ENCODE measurements at places on chromosomes 13 and 19. TPM values are rescaled to one million over a fixed set of nuclear protein-coding genes. Genes with fewer than 3 reads are reported as not detected.

DNA sequence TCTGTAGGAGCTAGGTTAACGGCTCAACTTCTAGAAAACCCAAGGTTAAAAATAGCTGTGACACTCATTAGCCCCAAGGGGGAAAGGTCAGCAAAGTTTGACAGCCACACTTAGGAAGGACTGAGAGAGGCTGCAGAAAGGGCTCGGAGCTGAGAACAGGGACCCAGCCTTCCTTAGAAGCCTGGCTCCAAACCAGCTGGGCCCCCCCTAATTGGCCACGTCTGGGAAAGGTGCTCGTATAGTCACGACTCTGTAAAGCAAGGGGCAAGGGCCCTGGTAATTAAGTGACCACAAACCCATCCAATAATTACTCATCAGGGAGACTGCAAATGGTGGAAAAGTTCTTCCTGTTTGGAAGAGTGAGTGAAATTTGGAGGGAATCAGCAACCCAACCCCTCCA lies 90.5 kb downstream of the RNASEH2B start:
- H3K4me1 ChIP-seq = no peaks in the 10 kb centered on the region
- H3K4me3 ChIP-seq = no peak overlapping the region
- no peaks in the 10 kb centered on the region for H3K27me3 ChIP-seq

DNA sequence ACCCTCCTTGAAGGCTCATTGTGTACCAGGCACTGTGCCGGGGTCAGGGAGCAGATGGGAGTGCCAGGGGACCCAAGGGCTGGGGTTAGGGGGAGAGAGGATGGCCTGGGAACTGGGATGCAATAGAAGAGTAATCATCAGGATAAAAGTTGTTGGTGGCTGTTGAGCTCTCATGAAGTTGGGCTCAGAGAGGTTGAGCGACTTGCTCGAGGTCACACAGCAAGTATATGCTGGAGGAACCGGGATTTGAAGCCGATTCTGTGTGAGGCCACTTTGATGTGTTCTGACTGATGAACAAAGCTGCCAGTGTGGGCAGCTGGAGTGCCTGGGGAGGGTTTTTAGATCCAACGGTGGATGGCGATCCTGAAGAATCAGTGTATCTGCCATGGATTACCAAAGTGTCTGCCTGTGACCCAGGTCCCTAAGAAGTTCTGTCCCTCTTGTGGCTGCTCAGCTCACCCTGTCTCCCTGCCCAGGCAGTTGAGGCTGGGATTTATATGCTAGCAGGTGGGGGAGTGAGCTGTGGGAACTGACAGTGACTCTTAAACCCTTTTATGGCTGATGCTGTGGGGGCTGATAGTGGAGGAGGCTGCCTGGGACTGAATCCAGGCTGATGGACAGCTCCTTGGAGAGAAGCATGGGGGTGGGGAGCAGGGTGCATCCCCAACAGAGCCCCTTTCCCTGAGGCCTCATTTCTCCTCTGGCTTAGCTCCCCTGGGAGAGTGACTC lies 8.3 kb downstream of the ARHGEF18 start:
- H3K27ac ChIP-seq = no peak overlapping the region
- no peak overlapping the region for H3K4me3 ChIP-seq
- H3K27me3 ChIP-seq = no peaks in the 10 kb centered on the region
- H3K36me3 ChIP-seq = no peaks in the 10 kb centered on the region
- DNase-seq = no peak

DNA sequence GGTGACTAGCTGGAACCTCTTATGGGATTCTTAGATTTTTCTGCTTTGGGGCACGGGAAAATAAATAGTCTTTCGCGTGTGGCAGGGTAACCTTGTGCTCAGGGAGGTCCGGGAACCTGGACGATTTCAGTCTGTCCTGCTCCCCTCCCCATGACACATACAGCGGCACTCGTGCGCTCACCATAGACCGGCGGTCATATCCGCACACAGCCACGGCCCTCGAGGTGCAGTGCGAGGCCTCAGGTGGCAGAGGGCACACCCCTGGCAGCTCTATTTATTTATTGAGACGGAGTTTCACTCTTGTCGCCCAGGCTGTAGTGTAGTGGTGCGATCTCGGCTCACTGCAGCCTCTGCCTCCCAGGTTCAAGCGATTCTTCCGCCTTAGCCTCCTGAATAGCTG lies 3.0 kb downstream of the ONECUT3 start:
- no peak overlapping the region for H3K27ac ChIP-seq
- H3K36me3 ChIP-seq = no peaks in the 10 kb centered on the region
- peaks cover 90% of the 10 kb centered on the region for H3K27me3 ChIP-seq
- H3K4me3 ChIP-seq = no peak overlapping the region
- peaks cover 2% of the 10 kb centered on the region for H3K4me1 ChIP-seq
- DNase-seq = no peak

GRCh38 chr19:51448411-51449016 lies 9.7 kb downstream of the SIGLEC8 start:
- H3K27ac ChIP-seq = no peak overlapping the region
- H3K4me1 ChIP-seq = no peaks in the 10 kb centered on the region
- H3K4me3 ChIP-seq = no peak overlapping the region
- H3K36me3 ChIP-seq = no peaks in the 10 kb centered on the region
- no peak for DNase-seq

DNA sequence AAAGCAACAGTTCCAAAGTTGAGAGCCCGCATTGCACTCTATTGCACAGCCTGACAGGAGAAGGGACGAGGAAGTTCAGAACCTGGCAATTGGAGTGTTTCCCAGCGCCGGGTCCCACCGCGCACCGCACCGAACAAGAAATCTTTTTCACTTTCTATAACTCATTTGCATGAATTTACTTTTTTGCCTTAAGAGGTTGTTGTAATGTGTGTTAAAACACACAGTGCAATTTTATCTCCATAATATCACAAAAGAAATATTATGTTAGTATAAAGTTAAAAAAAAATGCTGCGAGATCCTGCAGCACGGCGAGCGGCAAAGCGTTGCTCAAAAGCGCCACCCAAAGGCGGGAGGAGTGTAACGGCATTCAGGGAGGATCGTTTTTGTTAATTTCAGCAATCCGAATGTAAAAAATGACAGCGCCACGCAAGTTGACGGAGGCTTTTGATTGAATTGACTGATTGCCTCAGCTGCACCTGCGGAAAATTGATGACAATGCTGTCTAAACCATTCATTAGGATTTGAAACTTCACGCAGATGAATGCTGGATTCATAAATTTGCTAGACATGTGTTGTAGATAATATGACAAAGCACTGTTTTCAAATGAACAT lies 303.6 kb upstream of the ZNF507 start:
- H3K27ac ChIP-seq = no peak overlapping the region
- peaks cover 39% of the 10 kb centered on the region for H3K27me3 ChIP-seq
- H3K36me3 ChIP-seq = no peaks in the 10 kb centered on the region
- H3K4me3 ChIP-seq = peak overlapping the region; percentile 41
- peak; percentile 34 for DNase-seq

GRCh38 chr19:49875857-49876421 lies 1.2 kb downstream of the AKT1S1 start:
- peak; percentile 69 for DNase-seq
- no peaks in the 10 kb centered on the region for H3K4me1 ChIP-seq
- peak overlapping the region; percentile 100 for H3K27ac ChIP-seq
- H3K36me3 ChIP-seq = peaks cover 32% of the 10 kb centered on the region

- no peaks in the 10 kb centered on the region for H3K27me3 ChIP-seq
- H3K27ac ChIP-seq = no peak overlapping the region
- H3K4me1 ChIP-seq = no peaks in the 10 kb centered on the region
- no peak for DNase-seq
Measured at GRCh38 chr13:81197966-81198365, 857.0 kb upstream of the SPRY2 start.

The SLC17A7 gene
- 0.64 TPM for polyA plus RNA-seq

The CEACAM6 gene
- polyA plus RNA-seq = not detected

The ICAM1 gene
- polyA plus RNA-seq = 9.7 TPM

All from heart left ventricle (tissue), 16 donors.